ENCODE measurements at places on chromosomes 7 and 10.

- DNase-seq = no peak
Observed at GRCh38 chr7:21256310-21256877, 171.5 kb upstream of the SP4 start.

DNA sequence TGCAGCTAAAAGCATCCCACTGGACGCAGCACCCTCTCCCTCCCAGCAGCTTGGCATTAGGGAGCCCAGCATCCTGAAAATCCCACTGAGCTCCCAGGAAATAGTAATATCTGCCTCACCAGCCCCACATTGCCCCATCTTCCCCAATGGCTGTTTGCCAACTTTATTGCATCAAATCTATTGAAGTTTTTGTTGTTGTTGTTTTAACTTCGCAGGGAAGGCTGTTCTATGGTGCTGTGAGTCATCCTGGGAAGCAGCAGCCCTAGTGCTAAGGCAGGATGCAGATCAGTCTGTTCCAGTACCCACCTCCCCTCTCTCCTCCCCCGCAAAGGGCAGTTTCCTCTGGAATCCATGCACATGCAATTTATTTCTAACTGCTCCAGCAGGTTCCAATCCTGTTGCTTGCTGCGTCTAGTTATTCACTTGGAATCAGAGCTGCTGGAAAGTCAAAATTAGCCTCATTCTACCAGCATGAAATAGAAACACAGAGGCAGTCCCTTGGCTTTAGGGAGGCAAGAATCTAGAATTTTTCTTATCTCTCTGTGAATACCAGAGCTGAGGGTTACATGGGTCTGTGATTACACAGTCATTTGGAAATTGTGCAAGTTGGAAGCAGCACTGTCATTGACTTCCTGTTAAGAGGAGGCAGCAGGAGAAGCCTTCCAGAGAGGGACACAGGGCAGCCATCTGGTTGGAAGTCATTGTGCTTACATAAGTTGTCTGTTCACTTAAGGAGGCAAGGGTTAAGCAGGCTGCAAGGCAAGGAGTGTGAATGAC is 115.9 kb upstream of the CACUL1 start:
- no peak for DNase-seq

GRCh38 chr7:132023466-132023865 is 467.0 kb upstream of the PODXL start:
- DNase-seq = no peak

DNA sequence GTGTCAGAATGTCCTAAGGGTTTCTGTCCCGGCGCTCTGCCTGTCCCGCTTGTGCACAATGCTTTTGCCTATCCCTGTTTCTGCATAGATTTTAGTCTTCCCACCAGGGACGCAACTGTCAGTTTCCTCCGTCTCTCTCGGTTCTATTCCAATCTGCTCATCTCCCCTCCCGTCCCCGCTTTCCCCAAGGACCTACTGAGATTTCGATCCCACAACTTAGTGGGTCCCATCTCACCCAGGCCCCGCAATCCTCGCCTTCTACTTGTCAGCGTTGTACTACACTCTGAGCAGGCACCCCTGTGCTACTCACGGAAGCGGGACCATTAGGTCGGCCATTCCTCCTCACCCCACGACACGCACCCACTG is 519 bp upstream of the ZNF655 start:
- no peak for DNase-seq

DNA sequence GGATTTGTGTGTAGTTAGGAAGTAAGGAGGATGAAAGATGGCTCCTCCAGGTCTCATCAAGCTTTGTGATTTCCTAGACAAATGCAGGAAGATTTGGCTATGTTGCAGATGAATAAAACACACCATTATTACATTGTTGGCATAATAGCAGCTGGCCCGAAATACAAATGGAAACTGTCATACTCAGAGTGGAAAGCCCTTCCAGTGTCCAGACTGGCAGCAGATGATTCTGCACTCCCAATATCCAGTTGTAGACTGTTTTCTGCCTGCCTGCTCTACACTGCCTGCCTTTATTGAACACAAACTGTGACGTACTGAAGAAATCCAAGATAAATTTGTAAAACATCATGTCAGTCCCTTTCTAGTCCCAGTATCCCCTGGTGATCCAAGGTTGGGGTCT is 99.7 kb upstream of the FZD1 start:
- no peak for DNase-seq

DNA sequence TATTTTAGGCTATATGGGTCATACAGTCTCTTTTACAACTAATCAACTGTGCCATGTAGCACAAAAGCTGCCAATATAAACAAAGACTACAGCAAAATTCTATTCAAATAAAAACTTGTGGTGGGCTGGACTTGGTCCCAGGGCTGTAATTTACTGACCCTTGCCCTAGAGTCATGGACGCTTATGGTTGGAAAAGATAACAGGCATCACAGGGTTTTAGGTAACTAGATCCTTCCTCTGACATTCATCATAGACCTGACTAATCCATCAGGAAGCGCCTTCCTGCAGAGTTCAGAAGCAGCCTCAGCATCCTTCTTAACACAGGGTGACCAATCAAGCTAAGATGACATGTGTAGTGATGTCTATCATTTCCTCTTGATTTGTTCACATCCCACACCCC is 40.2 kb upstream of the GPAM start:
- DNase-seq = no peak

GRCh38 chr10:110212119-110213006 is 5.0 kb downstream of the MXI1 start:
- peak; percentile 54 for DNase-seq

DNA sequence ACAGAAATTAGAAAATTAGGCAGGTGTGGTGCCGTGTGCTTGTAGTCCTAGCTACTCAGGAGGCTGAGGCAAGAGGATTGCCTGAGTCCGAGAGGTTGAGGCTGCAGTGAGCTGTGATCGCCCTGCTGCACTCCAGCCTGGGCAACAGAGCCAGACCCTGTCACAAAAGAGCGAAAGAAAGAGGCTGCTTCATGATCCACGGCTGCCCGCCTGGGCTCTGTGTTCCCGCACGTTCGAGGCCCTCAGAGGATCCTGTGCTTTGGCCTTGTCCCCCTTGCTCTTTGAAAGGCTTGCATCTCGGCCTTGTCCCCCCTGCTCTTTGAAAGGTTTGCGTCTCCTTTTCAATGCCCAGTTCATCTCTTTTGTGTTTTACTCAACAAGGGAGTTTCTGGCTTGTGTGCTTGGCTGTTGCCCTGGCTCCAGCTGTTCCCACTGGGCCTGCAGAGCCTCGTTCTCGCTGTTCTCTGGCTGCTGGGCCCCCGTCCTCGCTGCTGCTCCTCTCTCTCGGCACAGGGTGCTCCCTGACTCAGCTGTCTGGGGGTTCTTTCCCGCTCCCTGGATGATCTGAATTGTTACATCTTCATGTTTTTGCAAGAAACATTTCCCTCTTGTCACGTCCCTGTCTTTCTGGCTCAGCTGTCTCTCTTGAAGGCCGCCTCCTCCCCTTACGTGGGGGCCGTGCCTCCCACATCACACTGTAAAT is 45.1 kb upstream of the INPP5A start:
- peak; percentile 75 for DNase-seq

- no peak for DNase-seq
Observed at GRCh38 chr7:49187543-49188268, 263.4 kb downstream of the CDC14C start.

DNA sequence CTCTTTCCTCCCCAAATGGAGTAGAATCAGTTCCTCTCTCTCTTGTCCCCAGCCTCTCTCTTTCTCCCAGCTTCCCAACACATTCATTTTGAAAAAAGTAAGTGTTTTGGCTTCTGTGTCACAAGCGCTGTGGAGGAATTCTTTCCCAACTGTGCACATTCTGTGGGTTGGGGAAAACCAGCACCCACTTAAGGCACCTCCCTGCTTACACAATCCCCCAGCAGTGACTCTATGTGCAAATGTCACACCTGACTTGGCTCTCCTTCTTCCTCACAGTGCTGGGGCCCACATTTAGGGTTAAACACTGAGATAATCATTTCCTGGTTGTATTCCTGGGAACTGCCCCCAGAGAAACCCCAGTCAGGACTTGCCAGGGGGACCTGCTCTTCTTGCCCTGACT is 358.1 kb upstream of the ZNF32 start:
- DNase-seq = no peak

- DNase-seq = peak; percentile 70
Observed at GRCh38 chr7:93890464-93891068, at the start of gene TFPI2. TFPI2 (minus strand) TSS chr7:93890753; CDS start chr7:93890678, 75 bp downstream.

DNA sequence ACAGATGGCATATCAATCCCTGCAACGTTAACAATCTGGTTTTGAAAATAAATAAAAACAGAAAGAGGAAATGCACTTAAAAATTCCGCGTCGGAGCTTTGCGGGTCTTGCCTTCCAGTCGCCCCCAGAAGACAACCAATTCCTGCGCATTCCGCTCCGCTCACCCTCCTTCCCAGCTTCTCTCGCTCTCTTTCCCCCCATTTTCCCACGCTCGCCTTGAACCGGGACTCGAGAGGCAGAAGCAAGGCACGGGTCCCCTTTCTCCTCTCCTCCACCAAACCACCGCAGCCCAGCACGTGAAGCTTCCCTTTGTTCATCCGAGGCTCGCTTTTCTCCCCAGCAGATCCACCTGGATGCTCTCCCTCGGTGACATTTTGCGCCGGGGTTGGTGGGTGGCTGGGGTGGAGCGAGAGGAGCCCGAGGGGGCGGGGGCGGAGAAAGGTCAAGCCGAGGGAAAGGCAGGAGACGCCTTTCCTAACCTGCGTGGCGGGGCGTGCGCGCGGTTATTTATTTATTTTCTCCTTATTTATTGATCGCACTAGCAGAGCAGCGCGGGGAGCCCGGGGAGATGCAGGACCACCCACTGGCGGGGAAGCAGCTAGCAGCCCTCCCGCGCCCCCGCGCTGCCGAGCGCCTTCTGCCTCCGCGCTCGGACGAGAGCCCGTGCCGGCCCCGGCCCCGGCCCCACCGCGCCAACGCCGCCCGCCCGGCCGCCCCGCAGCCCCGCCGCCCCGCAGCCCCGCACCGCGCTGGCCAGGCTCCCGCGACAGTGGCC is at the start of gene KCND2:
Gene KCND2, plus strand, starts transcription at position 475 of the 775 bp plus-strand sequence.
- peak; percentile 64 for DNase-seq

DNA sequence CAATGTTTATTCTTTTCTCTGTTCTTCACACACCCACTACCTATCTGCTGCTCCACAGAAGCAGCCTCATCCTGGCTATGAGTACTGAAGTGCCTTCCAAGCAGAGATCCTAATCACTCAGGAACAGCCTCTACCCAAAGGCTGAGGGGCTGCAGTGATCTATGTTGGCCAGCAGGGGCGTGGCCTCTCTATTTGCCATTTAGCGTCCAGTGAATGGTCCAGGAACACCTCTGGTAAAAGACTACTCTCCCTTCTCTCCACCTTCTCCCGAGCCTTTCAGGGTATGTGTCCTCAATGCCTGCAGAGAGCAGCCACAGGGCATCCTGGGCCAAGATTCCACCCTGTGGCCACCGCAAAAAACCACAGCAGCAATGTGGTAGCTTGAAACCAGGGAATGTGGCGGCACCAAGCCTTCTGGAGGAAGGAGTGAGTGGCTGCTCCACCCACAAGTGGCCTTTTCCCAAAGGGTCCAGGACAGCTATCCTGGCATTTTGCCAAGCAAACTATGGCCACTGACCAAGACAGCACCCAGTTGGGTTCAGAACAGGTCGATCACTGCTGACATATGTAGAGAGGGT is 70.9 kb downstream of the SYPL1 start:
- DNase-seq = no peak

Data from Right ventricle myocardium inferior (tissue), 1 donor.